ENCODE measurements at places on chromosomes 2 and 18.

DNA sequence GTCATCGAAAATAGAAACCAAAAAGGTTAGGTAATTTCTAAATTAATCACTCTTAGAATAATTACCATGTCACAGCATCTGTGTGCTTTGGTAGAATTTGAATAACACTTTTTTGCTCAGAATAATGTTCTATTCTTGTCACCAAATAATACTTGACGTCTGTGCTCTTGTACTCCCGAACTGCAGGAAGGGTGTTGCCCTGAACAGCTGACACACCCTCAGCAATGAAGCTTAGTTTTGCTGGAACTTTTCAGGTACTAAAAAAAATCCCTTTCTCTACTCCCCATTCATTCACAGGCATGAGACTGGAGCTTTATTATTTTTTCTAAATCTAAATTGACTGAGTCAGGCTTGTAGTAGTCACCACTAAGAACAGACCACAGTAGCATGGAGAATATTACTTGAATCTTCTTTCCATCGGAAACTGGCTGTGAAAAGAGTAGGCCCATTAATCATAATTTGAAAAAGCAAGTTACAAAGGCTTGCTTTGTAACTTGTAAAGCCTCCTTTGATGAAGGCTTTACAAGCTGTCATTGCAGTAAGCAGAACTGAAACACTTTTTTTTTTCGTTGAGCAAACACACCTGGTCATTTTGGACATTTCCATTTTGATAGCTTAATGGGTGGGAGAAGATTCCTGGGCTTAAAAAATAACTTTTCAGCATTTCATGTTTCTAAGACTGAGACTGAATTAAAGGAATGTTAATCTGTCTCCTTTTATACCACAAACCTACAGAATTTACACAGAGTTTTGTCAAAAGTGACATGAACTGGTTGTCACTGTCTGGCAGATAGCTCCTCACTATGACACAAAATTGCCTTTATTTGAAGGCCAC lies 70.3 kb upstream of the PELI1 start:
- DNase-seq, result peak; percentile 75

DNA sequence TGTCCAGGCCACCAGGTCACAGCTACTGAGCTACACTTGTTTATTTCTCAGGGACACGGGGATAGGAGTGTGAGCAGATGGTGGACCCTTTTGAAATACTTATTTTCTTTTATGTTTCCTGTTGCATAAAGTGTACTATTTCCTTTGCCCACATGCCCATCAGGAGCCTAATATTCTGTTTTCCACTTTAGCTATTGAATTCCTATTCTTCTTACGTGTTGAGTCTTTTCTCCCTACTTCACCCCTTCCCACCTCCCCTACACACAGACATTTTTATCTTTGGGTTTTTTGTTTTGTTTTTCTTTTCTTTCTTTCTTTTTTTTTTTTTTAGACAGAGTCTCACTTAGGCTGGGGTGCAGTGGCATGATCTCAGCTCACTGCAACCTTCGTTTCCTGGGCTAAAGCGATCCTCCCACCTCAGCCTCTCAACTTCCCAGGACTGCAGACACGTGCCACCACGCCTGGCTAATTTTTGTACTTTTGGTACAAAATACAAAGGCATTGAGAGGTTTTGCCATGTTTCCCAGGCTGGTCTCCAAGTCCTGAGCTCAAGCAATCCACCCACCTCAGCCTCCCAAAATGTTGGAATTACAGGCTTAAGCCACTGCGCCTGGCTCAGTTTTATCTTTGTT lies 5.2 kb upstream of the GPR55 start:
- DNase-seq, result no peak

GRCh38 chr2:161414042-161415033 lies 1.8 kb upstream of the TBR1 start:
- no peak for DNase-seq

DNA sequence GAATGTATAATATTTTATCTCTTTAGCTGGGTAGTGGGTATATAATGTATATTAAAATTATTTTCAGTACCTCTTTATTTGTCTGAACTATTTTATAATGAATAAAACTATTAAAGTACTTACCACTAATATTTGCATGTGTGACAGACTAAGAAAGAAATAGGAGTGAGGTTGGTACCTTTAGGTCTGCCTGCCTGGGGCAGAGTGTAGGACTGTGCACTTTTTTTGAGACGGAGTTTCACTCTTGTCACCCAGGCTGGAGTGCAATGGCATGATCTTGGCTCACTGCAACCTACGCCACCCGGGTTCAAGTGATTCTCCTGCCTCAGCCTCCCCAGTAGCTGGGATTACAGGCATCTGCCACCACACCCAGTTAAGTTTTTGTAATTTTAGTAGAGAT lies 18.8 kb downstream of the NCOA1 start:
- DNase-seq, result no peak

GRCh38 chr2:66539452-66539851 lies 104.5 kb downstream of the MEIS1 start:
- no peak for DNase-seq

GRCh38 chr2:56208380-56208779 lies 24.6 kb downstream of the CCDC85A start:
- no peak for DNase-seq

Measured in GM12864 (cell line).